ENCODE measurements at places on chromosomes 1 and 21.

DNA sequence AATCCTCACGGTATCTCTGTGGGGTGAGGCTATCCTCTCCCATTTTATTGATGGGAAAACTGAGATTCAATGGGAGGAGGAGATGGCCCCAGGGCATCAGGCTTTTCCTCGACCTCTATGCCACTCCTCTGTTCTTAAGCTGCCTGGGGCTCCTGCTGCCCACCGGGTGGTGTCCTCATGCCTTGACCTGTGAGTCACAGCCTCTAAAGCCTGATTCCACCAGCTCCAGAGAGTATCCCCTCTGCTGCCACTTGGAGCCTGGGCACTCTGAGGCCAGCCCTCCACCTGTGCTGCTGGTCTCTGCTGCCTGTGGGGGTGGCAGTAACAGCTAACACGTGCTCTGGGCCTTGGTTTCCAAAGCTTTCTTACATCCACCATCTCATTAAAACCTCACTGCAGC is 241.2 kb downstream of the TRABD2B start:
- no peak for DNase-seq

- DNase-seq = no peak
These were observed 135.4 kb upstream of the BACE2 start for GRCh38 chr21:41032541-41032940.

- no peak for DNase-seq
These were observed 413.0 kb upstream of the ESRRG start for GRCh38 chr1:217135987-217136894.

DNA sequence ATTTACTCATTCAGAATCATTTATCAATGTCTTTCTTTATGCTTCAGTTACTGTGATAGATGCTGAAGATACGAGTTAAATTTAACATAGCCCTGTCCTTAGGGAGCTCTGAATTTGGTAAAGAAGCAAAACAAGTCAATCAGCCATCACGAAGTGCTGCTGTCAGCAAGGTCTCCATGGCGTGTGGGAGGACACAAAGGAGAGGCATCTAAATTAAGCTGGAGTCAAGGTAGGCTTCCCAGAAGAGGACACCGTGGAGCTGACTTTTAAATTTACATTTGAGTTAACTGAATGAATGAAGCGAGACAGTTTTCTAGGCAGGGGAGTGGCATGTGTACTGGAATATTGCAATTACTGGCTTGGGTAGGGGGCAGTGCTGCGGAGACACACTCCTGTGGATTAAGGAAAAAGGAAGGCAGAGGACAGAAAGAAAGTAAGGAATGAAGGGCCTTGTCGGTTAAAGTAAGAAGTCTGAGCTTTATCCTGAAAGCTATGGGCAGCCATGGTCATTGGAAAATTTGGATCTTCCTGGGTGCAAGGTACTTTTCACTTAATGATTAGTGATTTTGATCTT is 41.3 kb upstream of the C1orf87 start:
- no peak for DNase-seq

DNA sequence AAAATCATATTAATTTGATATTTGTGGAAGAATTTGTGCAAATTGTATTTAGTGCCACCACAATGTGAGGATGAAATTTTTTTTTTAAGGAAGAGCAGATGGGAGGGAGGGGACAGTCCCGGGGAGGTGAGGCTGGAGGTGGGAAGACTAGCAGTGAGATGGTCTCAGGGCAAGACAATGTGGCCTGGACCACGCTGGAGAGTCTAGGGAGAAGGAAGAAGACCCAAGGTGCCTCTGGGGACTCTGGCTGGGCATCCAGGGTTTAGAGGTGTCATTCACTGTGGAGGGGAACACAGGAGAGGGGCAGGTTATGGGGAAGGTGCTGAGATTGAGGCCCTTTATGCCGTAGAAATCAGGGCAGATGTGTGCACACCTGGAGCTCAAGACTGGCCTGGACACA is 10.3 kb upstream of the THEMIS2 start:
- no peak for DNase-seq

- DNase-seq = no peak
These were observed 20.0 kb upstream of the DISP1 start for GRCh38 chr1:222794656-222795474.

- peak; percentile 12 for DNase-seq
These were observed 47.7 kb upstream of the DNAH14 start for GRCh38 chr1:224881762-224882211.

DNA sequence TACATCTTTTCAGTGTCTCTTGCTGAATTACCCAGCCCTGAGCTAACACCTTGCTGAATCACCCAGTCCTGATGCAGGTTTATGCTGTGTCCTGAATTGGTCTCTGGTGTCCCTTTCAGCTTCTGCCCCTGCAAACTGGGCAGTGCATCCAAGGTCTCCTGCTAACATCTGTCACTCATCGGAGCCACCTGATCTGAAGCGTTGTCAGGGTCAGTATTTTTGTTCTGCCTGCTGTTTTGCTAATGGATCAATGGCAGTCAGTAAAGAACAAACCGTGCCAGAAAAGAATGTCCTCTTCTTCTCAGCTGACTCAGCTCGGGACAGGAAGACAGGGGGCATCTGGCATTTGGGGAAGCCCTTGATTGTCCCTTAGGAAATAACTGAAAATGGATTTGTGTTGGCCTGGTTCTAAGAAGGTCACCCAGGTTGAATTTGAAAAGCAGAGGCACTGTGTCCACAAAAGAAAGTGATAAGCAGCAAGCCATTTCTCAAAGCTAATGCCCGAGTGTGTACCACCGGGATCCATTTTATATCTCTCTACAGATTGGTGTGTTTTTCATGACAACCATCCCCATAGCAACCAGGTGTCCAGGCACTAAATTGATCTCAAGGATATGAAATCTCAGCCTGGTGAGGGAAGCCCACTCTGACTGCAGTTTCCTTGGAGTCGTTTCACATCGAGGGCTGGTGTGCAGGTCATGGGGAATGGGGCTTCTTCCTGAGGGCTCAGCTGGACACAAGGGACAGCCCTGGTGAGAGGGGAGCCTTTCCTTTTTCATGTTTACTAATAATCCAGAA is 109.7 kb upstream of the IRF2BP2 start:
- DNase-seq = peak; percentile 34

GRCh38 chr21:31326522-31327242 is 17.4 kb downstream of the TIAM1 start:
- DNase-seq = peak; percentile 72

DNA sequence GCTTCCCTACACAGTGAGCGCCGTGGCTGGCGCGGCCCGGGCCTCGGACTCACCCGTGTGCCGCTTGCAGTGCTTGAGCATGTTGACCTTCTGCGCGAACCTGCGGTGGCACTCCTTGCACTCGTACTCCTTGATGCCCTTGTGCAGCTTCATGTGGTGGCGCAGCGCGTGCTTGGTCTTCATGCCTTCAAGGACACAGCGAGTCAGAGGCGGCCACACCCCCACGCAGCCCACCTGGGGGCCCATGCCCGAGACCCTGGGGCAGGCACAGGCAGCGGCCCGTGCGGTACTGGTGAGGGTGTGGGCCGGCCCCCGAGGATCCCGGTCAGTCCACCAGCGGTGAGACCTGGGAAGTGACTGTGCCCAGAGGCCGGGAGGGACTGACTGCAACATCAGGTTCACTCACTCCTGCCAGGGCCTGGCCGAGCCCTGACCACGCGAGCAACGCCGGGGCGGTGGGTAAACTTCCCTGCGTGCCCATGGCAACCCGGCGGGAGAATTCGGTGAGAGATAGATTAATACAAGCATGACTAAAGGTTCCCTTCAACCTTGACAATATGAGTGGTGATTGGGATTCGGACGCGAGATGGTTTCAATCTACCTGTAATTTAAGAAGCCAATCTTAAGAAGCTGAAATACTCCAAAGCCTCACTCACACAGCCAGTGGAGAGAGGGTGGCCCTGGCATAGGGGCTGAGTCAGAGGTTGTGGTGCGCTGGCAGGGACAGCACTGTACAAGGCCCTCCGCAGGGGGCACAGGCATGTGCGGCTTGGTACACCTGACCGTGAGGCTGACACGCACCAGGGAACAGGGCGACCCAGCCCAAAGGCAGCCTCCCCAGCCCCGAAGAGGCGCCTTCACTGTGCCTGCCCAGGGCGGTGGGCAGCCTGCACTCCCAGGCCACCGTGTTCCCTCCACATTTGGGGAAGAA is 49.1 kb upstream of the RIPK4 start:
- DNase-seq = no peak

DNA sequence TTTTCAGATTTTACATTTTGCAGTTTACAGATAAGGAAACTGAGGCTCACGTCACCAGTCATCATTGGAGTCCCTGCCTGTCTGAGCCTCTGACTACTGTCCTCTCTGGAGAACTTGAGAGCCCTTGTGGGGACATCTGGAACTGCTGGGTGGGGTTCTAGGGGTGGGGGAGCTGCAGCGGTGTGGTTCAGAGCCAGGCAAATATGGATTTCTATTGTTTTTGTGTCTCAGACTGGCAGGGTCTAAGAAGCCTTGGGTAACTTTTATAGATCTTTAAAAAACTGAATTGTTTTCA is 46.9 kb downstream of the IER5 start:
- no peak for DNase-seq

DNA sequence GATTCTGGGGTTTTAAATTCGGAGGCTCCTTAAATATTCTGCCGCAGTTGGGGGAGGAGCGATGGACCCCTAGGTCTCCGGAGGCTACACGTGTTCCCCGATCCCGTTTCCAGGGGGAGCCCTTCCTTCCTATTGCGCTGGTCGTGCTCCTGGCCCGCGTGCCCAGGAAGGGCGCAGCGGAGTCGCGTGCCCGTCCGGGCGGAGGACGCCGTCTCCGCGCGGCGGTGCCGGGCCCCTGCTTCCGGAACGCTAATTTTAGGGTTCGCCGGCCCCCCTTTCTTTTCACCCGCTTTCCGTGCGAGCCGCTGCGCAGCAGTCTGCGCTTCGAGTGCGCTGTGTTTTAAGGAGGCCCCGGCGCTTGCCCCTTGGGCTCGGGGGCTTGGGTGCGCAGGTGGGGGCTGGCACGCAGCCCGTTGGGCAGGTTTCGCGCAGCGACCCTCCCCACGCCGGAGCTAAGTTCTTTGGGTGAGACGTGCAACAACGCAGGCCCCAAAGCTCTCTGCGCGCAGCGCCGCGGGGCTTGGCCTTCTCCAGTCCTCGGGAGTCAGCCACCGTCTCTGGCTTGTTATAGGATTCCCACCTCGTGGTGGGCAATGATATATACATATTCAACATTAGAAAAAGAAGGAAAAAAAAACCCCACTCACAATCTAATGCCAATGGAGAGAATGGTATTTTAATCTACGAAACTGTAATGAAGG is 43.5 kb upstream of the DNAJC6 start:
- peak; percentile 47 for DNase-seq

GRCh38 chr1:6461538-6462411 is 4.2 kb downstream of the TNFRSF25 start:
- no peak for DNase-seq

GRCh38 chr21:40858517-40858916 is 11.6 kb upstream of the DSCAM start:
- DNase-seq = no peak

DNA sequence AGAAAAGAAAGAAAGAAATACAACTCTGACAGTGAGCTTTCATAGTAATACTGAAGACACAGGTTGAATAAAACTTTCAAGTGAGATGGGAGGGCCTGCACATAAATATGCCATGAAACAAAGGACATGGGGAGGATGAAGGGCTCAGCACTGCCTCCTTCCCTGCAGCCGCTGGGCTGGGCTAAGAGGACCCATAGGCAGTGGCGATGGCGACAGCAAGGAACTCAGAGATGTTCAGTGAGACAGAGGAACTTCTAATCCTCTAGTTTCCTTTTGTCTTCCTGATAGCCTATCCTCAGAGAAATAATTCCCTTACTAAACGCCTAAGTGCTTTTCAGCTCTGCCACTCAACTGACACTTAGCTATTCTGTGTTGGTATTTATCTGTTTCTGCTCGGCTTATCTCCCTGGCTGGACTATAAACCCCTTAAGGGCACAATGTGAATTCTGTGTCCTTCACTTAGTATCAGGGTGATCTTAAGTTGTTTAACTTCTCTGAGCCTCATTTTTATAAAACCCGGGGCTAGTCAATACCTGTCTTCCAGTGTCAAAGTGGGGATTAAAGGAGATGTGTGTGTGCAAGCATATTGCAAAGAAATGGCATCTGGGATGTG is 24.4 kb upstream of the IER5 start:
- DNase-seq = peak; percentile 64

DNA sequence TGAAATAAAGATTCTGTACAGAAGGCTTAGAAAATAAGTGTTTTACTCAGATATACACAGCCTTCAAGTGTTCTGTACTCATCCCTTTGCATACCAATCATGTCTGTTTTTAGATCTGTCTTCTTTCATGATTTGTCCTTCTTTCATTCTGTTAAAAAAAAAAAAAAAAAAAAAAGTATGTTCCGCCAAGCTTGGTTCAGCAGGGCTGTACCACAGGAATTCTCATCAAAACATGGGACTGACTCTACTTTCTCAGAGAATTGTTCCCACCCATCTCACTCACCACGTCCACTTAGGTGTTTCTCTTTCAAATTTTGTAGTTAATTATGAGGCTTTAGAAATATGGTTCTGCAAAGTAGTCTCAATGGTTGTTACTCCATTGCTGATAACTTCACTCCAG is 119.0 kb downstream of the AK5 start:
- DNase-seq = no peak

GRCh38 chr1:109395602-109396512 is 1.9 kb downstream of the SORT1 start:
- peak; percentile 85 for DNase-seq

DNA sequence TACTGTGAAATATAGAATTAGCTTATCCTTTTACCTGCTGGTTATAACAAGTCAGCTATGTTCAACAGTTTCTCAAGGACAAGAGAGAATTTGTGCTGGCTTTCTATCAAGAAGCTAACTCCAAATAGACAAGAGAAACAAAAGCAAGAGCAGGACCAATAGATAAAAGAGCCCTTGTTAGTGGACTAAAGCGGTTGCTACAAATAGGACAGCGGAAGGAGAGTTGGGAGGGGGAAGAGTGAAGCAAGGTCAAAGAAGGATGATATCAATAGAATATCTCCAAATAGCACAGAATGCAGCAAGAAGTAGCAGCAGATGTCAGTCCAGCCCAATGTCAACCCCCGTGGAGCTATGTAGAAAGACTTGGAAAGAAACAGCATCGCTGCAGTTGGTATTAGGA is 53.0 kb upstream of the AKT3 start:
- no peak for DNase-seq

DNA sequence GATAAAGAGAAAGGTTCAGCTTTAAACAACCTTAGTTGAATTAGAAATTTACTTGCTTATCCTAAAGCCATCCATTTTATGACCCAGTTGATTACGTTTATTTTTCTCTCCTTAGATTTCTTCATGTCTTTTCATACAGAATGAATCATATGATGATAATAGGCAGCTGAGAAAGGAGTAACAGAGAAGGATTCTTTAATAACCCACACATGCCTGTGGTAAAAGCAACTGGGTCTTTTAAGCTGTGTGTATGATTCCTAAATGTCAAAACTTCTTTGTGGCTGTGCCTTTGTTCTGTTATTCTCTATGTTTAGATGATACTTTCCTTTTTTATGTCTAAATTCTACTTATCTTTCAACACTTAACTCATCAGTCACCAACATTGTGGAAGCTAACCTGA is 626.5 kb downstream of the NCAM2 start:
- DNase-seq = no peak

GRCh38 chr21:23218667-23219066 is 2220.5 kb downstream of the NCAM2 start:
- no peak for DNase-seq

- no peak for DNase-seq
These were observed 43.6 kb downstream of the ALG6 start for GRCh38 chr1:63411066-63411465.

- no peak for DNase-seq
These were observed 76.8 kb upstream of the ATF3 start for GRCh38 chr1:212531796-212532195.

GRCh38 chr1:104132382-104132973 is 382.8 kb downstream of the AMY1C start:
- no peak for DNase-seq

Data from suppressor macrophage (primary cell).